ENCODE measurements at places on chromosomes 6 and 20. TPM values are rescaled to one million over a fixed set of nuclear protein-coding genes. Genes with fewer than 3 reads are reported as not detected.

The PROKR2 gene
- not detected for total RNA-seq

The BPIFA1 gene
- total RNA-seq: not detected

DNA sequence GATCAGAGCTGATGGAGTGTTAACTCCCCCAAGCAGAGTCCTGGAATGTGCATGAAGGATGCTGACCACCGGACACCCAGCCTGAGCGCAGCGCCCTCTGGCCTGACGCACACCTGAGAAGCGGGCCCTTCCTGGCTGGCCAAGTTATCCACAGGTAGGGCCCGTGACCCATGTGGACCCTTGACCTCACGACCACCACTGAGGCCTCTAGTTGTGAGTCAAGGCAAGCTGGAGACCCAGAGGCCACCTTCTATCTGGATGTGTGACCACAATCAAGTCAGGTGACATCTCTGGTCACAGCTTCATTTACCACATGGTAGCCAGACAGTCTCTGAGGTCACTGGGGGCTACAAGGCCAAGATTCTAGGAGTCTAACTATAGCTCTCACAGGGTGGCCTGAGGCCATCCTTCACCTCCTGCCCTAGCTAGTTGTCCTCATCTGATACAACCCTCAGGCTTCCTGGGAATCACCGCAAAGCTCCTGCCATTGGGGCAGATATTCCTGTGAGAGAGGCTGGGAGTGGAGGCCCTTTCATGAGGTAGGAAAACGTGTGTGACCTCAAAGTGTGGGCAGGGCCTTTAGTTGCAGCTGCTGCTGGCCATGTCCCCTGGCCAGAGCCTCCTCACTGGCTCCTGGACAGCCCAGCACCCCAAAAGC lies 53.1 kb downstream of the DSTN start:
- H3K4me1 ChIP-seq: no peaks in the 10 kb centered on the region
- no peak overlapping the region for H3K27ac ChIP-seq
- peak; percentile 2 for DNase-seq
- H3K36me3 ChIP-seq: no peaks in the 10 kb centered on the region

DNA sequence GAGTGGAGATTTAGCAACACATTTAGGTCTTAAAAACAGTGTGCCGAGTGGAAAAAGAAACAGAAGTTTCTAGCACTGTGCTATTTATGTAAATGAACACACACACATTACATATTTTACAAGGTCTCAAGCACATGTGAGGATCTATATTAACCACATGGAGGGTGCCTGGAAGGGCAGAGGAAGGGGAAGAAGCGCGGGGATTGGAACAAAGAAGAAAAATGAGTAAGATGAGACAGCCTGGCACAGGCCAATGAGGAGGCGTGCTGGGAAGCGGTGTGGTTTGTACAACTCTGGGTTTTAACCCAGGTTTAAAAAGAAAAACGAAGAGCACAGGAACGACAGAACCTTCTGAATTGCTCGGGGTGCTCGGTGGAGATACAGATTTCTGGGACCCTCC lies 5.7 kb downstream of the KCNG1 start:
- DNase-seq: no peak
- H3K36me3 ChIP-seq: no peaks in the 10 kb centered on the region
- H3K4me1 ChIP-seq: no peaks in the 10 kb centered on the region
- peaks cover 5% of the 10 kb centered on the region for H3K27me3 ChIP-seq

GRCh38 chr6:98880486-98880885 lies 46.1 kb downstream of the POU3F2 start:
- H3K27me3 ChIP-seq: no peaks in the 10 kb centered on the region
- no peak overlapping the region for H3K27ac ChIP-seq
- no peak overlapping the region for H3K4me3 ChIP-seq

Measured in naive thymus-derived CD4-positive, alpha-beta T cell (primary cell).